Renal cortical epithelial cell (primary cell): ENCODE measurements at places on chromosomes 5 and 9.

DNA sequence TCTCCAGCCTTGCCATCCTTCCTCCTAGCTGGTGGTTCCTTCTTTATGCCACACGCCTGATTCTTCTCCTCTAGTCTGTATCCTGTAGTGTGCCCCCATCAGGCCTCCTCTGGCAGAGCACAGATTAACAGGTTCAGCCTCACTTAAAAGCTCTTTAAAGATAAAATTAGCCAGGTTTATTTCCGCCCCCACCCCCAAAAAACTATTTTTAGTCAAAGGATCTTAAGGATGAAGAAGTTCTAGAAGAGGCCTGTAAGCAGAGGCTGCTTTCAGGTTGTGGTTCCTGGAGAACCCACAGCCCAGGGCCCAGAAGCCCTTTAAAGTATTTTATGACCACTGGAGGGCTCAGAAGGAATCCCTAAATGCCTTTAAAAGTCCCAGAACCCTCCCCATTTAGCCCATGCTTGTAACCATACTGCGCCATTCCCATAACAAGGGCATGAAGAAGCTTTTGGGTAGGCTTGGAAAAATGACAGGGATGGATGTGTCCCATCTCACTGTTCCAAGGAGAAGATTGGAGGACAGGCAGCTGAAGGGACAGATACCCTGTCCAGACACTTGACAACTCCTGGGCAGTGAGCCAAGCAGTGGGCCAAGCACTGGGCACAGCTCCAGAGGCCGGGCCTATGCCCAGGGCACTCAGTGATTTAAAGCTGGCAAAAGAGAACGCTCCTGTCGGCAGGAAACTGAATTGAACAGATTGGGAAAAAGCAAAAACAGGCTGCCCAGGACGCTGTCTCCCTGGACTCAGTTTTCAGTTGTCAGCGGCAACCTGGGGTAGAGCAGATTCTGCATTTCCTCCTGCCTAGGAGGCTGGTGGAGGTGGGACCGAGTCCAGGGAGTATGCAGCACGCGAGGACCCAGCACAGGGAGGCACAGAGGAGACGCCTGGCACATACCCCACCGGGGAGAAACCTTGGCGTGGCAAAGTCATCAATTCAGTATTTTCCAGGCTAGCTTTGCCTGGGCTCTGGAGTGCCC, 106.3 kb upstream of the SSBP2 start:
- peak; percentile 76 for DNase-seq

DNA sequence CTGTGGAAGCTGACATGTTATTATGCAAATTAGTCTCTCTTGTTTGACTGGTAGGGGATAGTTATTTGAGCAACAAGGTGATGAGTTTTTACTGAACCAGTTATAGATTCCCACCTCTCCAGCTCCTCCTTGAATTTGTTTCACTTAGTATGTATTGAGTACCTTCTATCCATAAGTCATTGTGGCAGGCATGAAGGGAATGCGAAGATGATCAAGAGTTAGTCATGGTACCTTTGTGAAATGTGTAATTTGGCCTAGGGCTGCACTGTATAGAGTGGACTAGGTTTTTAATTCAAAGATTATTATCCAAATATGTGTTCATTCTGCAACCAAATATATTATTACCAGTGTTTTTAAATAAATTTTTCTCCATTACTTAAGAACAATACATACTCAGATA, 110.1 kb downstream of the HACD4 start:
- DNase-seq, result no peak

GRCh38 chr5:107419498-107419897, 251.2 kb downstream of the EFNA5 start:
- no peak for DNase-seq

GRCh38 chr9:100425758-100426157, 1.2 kb upstream of the MSANTD3 start:
- DNase-seq, result no peak

DNA sequence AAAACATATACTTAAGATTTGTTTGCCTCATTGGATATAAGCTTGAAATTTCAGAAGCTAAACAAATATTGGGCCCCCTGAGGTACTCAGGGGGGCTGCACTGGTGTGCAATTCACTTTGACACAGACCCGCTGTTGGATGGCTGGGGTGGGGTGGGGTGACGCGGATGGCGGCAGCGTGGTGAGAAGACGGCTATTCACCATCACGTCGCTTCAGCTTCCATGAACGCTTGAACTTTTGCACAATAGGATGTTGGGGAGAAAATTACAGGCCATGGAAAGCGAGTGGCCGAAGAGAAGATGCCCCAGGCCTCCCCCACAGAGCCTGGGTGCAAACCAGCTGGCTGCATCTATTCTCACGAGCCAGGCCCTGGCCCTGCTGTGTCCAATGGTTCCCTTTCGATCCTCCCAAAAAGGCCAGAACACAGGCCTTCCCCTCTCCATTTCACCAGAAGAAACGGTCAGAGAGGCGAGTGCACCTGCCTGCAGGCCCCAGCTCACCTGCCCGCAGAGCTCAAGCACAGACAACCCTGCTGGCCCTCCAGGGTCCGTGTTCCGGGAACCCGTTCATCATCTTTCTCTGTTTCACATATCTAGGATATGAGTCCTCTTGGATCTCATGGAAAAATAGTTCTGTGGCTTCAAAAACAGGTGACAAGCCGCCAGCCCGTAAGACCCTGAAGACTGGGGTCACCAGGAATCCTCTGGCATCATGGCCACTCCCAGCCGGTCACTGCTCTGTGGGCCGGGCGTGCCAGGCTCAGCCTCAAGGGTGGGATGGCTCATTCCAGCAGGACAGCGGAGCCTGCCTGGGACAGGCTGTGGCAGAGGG, 46.8 kb upstream of the SARDH start:
- no peak for DNase-seq

DNA sequence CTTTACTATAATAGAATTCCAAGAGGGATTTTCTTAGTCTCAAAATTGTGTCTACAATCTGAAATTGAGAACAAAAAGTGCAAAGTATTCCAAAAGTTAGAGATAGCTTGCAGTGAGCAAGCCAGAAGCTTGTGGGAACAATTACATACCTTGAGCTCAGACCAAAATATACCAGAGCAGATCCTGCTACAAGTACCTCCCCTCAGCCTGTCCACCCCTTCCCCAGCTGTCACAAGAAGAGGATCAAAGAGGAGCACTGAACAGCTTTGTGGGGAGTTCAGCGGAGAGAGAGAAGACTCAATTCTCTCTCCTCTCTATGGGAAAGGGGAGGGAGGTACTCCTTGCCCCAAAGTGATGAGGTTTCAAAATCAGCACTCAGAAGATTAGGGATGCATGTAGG, 869.2 kb upstream of the DMAC1 start:
- DNase-seq, result no peak

- DNase-seq, result no peak
Observed at GRCh38 chr5:158920736-158921135, 179.0 kb downstream of the EBF1 start.

GRCh38 chr5:148091991-148092964, 28.5 kb downstream of the SPINK5 start:
- peak; percentile 5 for DNase-seq

DNA sequence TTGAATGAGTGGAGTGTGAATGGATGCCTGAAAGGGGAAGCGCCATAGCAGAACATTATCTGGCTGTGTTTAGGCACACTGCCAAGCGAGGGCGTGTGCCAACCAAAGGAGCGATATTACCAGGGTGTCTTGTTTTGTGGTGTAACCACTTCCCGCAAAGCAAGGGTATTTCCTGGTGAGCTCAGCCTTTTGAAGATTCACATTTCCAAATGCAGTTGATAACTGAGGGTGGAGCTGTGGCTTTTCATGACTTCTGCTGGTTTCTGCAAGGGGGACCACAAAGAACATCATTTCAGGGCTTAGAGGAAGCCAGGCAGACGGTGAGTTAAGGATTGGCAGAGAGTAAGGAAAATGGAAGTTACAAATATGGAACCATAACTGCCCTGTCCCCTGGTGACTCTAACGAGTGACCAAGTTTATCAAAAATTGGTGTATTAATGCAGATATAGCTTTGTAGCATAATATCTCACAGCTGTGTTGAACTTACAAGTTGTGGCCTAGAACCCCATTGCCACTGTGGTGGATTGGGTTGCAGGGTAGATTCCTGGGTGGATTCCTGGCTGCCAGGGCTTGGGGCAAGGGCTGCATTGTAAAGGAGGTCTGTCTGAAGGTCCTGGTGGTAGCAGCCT, 71.4 kb downstream of the RALGPS1 start:
- peak; percentile 90 for DNase-seq

DNA sequence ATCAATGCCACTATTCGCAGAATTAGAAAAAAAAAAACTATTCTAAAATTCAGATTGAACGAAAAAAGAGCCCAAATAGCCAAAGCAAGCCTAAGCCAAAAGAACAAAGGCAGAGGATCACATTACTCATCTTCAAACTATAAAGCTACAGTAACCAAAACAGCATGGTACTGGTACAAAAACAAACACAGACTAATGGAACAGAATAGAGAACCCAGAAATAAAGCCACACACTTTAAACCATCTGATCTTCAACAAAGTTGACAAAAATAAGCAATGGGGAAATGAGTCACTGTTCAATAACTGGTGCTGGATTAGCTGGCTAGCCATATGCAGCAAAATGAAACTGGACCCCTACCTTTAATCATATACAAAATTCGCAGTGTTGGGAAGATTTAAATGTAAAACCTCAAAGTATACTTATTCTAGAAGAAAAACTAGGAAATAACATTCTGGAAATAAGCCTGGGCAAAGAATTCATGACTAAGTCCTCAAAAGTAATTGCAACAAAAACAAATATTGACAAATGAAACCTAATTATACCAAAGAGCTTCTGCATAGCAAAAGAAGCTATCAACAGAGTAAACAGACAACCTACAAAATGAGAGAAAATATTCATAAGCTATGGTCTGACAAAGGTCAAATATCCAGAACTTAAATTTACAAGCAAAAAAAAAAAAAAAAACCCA, 153.7 kb downstream of the NDUFS4 start:
- no peak for DNase-seq

GRCh38 chr5:176365351-176366231, at the start of gene ARL10:
TSS of gene ARL10 (plus strand) at chr5:176365487. CDS start at chr5:176365564, 77 bp downstream.
- no peak for DNase-seq

- DNase-seq, result peak; percentile 33
Observed at GRCh38 chr9:109251080-109251775, 69.6 kb downstream of the EPB41L4B start.

- DNase-seq, result no peak
Observed at GRCh38 chr5:53603009-53603687, 42.7 kb downstream of the NDUFS4 start.

DNA sequence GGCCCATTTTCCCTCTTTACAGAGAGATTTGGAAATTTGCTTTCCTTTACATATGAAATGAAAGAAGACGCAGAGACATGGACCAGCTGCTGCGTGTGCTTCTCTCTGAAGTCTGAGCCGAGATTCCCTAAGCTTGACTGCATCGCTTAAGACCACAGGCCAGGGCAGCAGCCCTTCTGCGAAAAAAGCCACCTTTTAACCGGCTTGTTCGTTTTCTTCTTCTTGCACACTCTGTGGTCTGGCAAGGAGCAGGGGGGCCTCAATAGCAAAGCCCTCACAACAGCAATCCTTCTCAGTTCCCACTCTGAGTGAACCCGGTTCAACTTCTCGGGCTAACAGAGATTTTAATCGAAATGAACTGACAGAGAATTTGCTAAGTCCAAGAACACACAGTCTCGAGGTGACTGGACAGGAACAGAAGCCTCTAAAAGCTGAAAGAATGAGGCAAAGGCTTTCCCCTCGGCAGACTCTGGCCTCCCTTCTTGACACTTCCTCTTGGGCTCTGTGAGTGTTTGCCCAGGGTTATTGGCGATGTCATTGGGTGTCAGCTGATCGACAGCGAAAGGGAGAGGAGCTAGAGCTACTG, 512.9 kb upstream of the KLF4 start:
- no peak for DNase-seq
